ENCODE measurements at places on chromosomes 3 and 15.

GRCh38 chr15:40908095-40908494 lies 13.8 kb downstream of the VPS18 start:
- DNase-seq = no peak

DNA sequence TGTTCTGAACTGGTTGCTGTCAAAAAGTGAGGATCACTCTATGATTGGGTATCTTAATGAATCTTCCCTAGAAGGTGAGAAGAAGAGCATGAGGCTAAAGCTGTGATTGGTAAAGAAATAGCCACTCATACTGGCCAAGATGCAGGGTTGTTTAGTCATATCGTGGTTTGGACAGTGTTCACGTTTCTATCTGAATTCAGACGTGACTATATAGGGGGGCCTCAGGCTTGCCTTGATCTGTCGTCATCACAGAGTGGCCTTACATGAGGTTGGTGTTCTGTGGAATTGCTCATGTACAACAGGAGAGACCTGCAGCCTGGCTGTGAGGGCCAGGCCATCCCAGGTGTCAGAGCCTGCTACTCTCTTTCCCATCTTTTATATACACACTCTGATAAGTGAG lies 12.4 kb downstream of the RTP2 start:
- no peak for DNase-seq

DNA sequence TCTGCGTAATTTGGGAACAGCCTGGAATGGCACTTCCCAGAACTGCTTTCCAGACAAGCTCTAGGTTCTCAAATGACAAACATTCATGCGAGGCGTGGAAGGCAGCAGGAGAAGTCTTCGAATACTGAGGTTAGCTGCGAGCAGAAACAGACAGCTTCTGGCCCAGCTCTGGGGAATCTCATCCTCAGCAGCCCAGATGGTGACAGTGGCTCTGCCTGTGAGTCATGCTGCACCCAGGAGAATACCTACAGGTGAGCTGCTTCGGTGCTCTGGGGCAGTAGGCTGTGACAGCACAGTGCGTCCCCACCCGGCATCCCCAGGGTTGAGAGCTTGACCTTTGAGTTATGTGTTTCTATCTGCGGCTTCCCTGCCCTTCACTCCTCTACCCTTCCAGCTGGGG lies 258.6 kb downstream of the KLF13 start:
- no peak for DNase-seq

GRCh38 chr3:119340014-119340413 lies 45.8 kb downstream of the ARHGAP31 start:
- no peak for DNase-seq

- no peak for DNase-seq
Observed at GRCh38 chr3:138511945-138512344, 77.5 kb downstream of the ESYT3 start.

All from immature natural killer cell (primary cell).